ENCODE measurements at places on chromosomes 2 and 18.

GRCh38 chr18:13363359-13363758 is 144.8 kb downstream of the LDLRAD4 start:
- DNase-seq: no peak

- DNase-seq: no peak
Measured at GRCh38 chr2:115574667-115575066, 1132.2 kb downstream of the DPP10 start.

GRCh38 chr2:68607837-68608236 is 35.5 kb upstream of the PROKR1 start:
- no peak for DNase-seq

GRCh38 chr2:71587509-71588073 is 134.2 kb downstream of the DYSF start:
- DNase-seq: no peak
